ENCODE measurements at places on chromosomes 7 and 10.
A peak's percentile ranks its signal among the peaks of the same experiment; 100 is the strongest.

DNA sequence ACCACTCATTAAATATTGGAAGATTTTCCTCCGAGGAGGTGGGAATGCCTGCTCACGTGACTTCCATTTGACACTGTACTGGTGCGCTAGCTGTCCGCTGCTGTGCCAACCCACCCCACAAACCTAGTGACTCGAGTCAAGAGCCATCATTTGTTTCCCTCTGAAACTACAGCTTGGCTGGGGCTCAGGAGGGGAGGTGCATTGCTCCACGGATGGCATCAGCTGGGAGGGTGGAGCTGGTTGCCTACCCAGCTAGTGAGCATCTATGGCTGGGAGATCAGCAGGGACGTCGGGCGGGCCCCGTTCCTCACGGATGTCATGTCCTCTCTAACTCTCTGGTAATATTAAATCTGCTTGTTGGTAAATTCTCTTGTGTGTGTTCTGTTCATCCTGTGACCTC, 9.5 kb upstream of the FOXL3 start:
- no peaks in the 10 kb centered on the region for H3K4me1 ChIP-seq
- no peak overlapping the region for H3K4me3 ChIP-seq
- no peak overlapping the region for H3K27ac ChIP-seq
- peaks cover 10% of the 10 kb centered on the region for H3K27me3 ChIP-seq
- H3K36me3 ChIP-seq: no peaks in the 10 kb centered on the region

- H3K27me3 ChIP-seq: no peaks in the 10 kb centered on the region
- no peak overlapping the region for H3K4me3 ChIP-seq
- DNase-seq: no peak
- H3K36me3 ChIP-seq: no peaks in the 10 kb centered on the region
- H3K27ac ChIP-seq: no peak overlapping the region
These were observed 151.4 kb upstream of the FERD3L start for GRCh38 chr7:19296617-19297016.

GRCh38 chr7:14598978-14599377, 303.6 kb downstream of the DGKB start:
- H3K4me3 ChIP-seq: no peak overlapping the region
- H3K4me1 ChIP-seq: no peaks in the 10 kb centered on the region
- no peak for DNase-seq
- no peaks in the 10 kb centered on the region for H3K27me3 ChIP-seq
- H3K36me3 ChIP-seq: no peaks in the 10 kb centered on the region

DNA sequence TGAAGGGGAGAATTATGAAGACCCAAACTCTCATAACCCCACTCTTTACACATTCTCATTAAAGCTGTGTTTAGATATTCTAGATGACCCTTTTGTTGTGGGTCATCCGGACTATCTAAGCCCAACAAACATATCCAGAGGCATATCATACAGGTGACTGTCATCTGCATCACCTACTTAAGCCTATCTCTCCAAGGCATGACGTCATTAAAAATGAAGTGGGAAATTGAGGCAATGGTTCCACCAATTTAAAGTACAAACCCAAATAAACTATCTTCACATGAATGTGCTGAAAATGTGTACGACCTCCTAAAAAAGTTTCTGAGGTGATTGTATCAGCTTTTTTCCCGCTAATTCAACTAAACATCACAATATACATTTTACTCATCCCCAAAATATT, 4.5 kb upstream of the RALA start:
- DNase-seq: no peak
- H3K27me3 ChIP-seq: peaks cover 3% of the 10 kb centered on the region
- peaks cover 10% of the 10 kb centered on the region for H3K4me1 ChIP-seq
- H3K36me3 ChIP-seq: peaks cover 5% of the 10 kb centered on the region

GRCh38 chr10:127999297-128000129, 92.6 kb downstream of the PTPRE start:
- DNase-seq: no peak
- no peak overlapping the region for H3K27ac ChIP-seq
- peaks cover 23% of the 10 kb centered on the region for H3K27me3 ChIP-seq
- no peaks in the 10 kb centered on the region for H3K36me3 ChIP-seq
- no peaks in the 10 kb centered on the region for H3K4me1 ChIP-seq

DNA sequence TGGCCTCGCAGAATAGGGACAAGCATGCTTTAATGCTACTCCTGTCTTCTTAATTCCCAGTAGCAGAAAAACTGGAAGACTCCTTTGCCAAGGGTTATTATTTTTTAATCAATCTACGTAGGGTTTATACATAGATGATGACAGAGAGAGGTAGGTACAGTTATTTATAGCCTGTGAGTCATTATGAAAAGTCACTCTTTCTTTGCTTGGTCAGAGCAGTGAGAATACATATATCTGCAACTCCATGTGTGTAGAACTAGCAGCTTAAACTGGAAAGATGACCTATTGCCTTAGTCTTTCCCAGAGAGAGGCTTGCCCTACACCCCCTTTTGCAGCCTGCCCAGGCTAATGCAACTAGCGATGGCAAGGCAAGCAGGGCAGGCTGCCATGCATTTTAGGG, 1050.6 kb downstream of the NRG3 start:
- no peak overlapping the region for H3K4me3 ChIP-seq
- no peaks in the 10 kb centered on the region for H3K4me1 ChIP-seq
- no peak overlapping the region for H3K27ac ChIP-seq
- DNase-seq: no peak

GRCh38 chr10:76954838-76955237, 682.8 kb downstream of the KCNMA1 start:
- no peaks in the 10 kb centered on the region for H3K4me1 ChIP-seq
- no peak overlapping the region for H3K4me3 ChIP-seq
- H3K36me3 ChIP-seq: no peaks in the 10 kb centered on the region
- no peak for DNase-seq

DNA sequence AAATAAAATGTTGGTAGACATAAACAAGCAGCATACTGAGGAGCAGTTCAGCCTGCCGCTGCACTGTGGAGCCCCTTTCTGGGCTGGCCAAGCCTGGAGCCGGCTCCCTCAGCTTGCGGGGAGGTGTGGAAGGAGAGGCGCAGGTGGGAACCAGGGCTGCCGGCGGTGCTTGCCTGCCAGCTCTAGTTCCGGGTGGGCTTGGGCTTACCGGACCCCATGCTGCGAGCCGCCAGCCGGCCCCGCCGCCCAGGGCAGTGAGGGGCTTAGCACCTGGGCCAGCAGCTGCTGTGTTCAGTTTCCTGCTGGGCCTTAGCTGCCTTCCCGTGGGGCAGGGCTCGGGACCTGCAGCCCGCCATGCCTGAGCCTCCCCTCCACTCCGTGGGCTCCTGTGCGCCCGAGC, 672.9 kb upstream of the POM121L12 start:
- H3K27me3 ChIP-seq: no peaks in the 10 kb centered on the region
- H3K4me3 ChIP-seq: no peak overlapping the region
- no peaks in the 10 kb centered on the region for H3K4me1 ChIP-seq
- no peak for DNase-seq
- no peaks in the 10 kb centered on the region for H3K36me3 ChIP-seq

- no peaks in the 10 kb centered on the region for H3K27me3 ChIP-seq
- peaks cover 37% of the 10 kb centered on the region for H3K36me3 ChIP-seq
- DNase-seq: no peak
- no peak overlapping the region for H3K27ac ChIP-seq
These were observed 30.7 kb upstream of the PRKAR1B start for GRCh38 chr7:757741-758163.

GRCh38 chr7:149719912-149720335, 53.5 kb downstream of the ZNF467 start:
- H3K36me3 ChIP-seq: peaks cover 10% of the 10 kb centered on the region
- peak; percentile 25 for DNase-seq

DNA sequence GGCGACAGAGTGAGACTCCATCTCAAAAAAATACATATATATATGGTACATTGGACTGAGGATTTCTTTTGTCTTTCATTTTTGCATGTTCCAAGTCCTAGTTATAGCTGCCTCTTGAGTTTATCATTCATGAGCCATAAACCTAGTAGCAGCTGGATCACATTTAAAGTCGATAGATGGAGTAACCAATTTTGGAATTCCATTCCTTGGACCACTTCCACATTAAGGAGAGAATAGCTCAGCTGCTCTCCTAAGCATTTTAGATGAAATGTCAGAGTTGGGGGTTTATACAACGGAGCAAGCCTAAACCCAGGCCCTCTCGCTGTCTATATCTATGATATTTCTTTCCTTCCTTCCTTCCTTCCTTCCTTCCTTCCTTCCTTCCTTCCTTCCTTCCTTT, 141.2 kb downstream of the LYZL1 start:
- no peak overlapping the region for H3K27ac ChIP-seq
- H3K27me3 ChIP-seq: no peaks in the 10 kb centered on the region
- no peak overlapping the region for H3K4me3 ChIP-seq
- H3K4me1 ChIP-seq: peaks cover 4% of the 10 kb centered on the region
- peaks cover 6% of the 10 kb centered on the region for H3K36me3 ChIP-seq

DNA sequence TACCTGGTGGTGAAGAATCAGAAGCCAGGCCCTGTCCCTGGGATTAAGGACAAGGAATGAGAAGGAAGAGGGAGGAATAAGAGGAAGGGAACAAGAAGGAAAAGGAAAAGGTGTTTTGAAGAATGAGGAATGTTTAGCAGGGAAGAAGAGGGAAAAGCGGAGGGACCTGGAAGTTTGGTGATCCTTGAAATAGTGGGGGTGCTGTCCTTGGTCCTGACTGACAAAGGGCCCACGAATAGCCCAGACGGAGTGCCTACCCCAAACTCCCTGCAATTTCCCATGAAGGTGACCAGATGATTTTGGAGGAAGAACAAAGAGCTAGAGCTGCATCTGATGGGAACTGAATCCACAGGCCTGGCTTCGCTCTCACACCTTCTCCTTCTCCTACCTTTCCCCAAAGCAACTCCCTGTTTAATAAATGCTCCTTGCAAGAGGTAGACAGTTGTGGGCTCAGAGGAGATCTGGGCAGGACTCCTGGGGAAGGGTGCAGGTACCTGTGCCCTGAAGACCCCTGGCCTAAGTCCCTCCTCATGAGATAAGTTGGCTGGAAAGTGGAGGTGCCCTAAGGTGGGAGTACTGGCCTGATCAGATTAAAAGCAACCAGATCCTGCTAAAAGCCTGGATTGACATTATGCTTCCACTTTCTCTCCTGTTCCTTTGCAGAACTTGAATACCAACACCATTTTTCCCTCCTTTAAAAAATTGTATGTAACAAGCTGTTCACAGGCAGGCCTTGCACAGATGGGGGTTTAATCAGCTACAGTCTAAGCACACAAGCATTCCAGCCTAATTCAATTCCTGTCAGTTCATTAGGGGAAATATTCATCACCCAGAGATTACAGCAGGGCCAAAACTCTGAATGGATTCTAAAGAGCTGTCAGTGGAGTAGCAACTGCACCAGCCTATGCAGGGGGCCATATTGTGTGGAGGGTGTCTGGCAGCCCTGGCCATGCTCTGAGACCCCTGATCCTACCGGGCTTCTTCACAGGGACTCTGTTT, 19.4 kb downstream of the KAZALD1 start:
- H3K4me1 ChIP-seq: no peaks in the 10 kb centered on the region
- peak; percentile 22 for DNase-seq
- H3K36me3 ChIP-seq: no peaks in the 10 kb centered on the region
- H3K27me3 ChIP-seq: peaks cover 38% of the 10 kb centered on the region
- H3K4me3 ChIP-seq: no peak overlapping the region

GRCh38 chr7:37346761-37347160, 101.9 kb downstream of the ELMO1 start:
- DNase-seq: no peak
- peaks cover 49% of the 10 kb centered on the region for H3K4me1 ChIP-seq
- H3K27me3 ChIP-seq: no peaks in the 10 kb centered on the region
- H3K4me3 ChIP-seq: no peak overlapping the region
- H3K27ac ChIP-seq: no peak overlapping the region
- peaks cover 4% of the 10 kb centered on the region for H3K36me3 ChIP-seq

DNA sequence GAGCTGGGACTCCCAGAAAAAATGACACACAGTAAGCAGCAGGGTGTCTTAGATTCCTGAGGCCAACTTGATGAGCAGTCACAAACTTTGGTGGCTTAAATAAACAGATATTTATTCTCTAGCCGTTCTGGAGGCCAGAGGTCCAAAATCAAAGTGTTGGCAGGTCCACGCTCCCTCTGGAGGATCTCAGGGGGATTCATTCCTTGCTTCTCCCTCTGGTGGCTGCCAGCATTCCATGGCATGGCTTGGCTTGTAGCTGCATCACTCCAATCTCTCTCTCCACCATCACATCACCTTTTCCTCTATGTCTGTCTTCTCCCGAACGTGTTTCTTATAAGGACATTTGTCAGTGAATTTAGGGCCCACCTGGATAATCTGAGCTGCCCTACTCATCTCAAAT, 98.4 kb downstream of the OSBPL3 start:
- H3K4me1 ChIP-seq: peaks cover 69% of the 10 kb centered on the region
- H3K27ac ChIP-seq: no peak overlapping the region
- no peak overlapping the region for H3K4me3 ChIP-seq
- DNase-seq: no peak
- H3K27me3 ChIP-seq: no peaks in the 10 kb centered on the region

DNA sequence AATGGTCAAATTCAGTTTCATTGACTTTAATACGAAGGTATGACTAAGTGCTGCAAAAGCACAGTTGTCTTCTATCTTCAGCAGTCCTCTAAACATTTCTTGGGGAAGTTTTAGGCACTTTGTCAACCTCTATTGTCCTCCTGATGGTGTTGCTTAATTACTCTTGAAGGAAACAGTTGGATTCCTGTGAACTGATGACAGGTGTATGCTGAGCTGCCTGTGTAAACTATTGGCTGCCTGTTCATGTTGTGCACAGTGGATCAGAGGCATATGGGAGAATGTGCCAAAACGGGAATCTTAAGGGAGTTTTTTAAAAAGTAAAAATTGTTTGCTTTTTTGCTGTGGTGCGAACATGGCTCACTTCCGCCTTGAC, 221.0 kb downstream of the AUTS2 start:
- H3K36me3 ChIP-seq: no peaks in the 10 kb centered on the region
- H3K27ac ChIP-seq: no peak overlapping the region
- H3K4me1 ChIP-seq: no peaks in the 10 kb centered on the region
- H3K27me3 ChIP-seq: peaks cover 8% of the 10 kb centered on the region
- DNase-seq: no peak

DNA sequence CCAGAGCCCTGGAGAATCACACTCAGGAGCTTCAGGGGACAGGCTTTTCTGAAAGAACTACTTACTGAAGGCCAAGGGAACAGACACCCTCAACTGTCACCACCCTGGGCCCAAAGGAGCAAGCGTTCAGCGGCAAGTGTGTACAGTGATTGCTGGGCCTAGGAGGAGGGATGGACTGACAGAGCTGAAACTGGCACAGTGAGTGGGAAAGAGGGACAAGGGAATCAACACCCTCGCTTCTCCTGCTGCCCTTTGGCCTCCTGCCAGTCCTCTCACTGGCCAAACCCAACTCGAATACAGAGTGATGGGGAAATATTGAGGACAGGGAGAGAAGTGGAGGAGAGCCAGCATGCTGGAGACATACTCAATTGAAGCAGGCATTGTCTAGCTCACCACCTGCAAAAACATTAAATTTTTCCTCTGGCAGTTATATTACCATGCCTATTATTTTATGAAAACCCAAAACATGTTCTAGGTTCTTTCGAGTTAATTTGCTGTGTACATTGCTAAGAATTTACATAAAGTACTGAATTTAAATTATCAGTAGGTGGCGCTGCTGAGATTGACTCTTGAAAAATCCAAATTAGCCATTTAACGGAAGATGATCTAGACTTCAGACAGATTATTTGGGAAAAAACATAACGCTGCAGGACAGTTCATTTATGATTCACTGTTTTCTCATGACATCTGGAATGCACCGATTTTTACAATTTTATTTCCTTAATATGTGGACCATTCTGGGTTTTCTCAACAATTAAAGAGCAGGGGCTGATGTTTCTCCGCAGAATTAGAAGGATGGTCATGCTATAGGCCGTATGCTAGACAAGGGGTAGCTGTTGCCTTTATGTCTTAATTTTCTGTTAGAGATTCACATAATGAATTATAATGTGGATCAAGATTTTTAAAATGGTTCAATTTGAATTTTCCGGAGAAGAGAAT, 14.7 kb upstream of the TMEM236 start:
- no peak for DNase-seq
- H3K4me3 ChIP-seq: no peak overlapping the region
- no peaks in the 10 kb centered on the region for H3K36me3 ChIP-seq
